ENCODE measurements at places on chromosomes 11 and 22. TPM values are rescaled to one million over a fixed set of nuclear protein-coding genes. Genes with fewer than 3 reads are reported as not detected.

Gene UBASH3B
- 19.0 TPM for total RNA-seq

Gene MUC6
- total RNA-seq: not detected

Gene BLID
- total RNA-seq: 46.5 TPM

Gene TUBA8
- not detected for total RNA-seq

Gene WNT7B
- under 0.01 TPM for total RNA-seq

Gene MRTFA
- total RNA-seq: 31.5 TPM

Gene SLC17A6
- total RNA-seq: not detected

Gene IL18BP
- total RNA-seq: 4.5 TPM

All from smooth muscle cell of the umbilical artery (primary cell).